ENCODE measurements at places on chromosomes 6 and 20.

DNA sequence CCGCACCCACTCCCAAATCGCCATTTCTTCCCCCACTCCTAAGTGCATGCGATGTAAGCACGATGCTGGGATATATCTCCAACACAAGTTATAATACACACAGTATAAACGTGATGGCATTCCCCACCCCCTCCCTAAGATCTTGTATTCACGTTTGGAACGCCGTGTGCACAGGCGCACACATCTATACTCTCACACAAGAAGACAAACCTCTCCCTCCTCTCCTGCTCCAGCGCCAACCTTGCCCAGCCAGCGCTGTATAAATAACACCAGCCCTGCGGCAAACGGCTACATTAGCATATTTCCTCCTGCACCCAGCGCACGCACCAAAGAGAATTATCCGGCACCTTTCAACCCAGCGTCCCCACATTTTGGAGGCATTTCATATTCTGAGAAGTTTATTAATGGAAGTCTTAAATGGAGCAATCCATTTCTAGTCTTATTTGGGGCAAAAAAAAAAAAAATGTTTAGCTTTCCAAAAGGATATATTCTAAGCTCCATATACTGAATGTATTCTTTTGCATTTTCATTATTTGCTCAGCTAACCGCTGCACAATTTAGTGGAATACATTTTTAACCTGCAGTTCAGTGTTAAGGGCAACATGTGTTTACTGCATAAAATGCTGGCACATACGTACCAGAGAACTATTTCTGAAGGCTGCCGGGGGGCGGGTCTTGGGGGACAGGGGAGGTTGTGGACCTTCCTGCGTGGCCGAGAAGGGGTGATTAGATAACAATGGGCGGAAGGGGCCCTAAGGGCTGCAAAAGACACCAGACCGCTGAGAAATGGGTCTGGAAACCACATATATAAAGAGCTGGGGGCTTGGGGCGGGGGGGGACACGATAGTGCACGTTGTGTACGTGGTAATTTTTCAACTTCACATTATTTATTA lies 1.1 kb upstream of the SLC22A23 start:
- no peak for DNase-seq

- no peak for DNase-seq
Observed at GRCh38 chr20:3671986-3672546, 8.9 kb upstream of the GFRA4 start.

DNA sequence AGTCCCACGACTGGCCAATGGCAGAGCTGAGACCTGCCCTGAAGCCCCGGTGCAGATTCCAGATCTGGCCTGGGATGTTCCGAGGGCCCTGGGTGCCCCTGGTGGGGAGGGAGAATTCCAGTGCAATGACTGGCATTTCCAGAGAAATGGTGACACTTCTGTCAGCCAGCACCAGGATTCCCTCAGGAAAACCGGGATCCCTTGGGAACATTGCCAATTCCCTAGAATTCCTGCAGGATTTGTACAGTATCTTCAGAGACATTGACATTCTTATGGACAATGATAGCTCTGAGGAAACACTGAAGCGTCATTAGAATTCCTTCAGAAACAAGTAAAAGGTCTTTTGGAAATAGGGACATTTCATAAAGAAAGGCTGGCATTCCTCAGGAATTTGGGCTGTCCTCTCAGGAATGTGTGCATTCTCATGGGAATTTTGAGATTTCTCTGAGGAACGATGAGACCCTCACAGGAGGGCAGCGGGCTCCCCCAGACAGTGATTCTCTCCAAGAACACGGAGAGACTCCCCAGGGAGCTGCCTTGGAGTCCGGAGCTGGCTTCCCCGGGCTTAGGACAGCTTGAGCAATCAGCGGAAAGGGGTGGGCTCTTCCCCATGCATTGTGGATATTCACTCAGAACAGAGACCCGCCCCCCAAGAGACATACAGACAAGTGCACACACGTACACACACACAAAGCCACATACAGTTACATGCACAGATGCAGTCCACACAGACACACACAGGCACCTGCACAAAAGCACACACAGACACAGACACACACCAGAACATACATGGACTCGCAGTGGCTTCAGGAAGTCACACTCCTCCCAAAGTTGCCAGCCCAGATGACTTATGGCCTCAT lies 35.2 kb upstream of the BPIFA2 start:
- no peak for DNase-seq

DNA sequence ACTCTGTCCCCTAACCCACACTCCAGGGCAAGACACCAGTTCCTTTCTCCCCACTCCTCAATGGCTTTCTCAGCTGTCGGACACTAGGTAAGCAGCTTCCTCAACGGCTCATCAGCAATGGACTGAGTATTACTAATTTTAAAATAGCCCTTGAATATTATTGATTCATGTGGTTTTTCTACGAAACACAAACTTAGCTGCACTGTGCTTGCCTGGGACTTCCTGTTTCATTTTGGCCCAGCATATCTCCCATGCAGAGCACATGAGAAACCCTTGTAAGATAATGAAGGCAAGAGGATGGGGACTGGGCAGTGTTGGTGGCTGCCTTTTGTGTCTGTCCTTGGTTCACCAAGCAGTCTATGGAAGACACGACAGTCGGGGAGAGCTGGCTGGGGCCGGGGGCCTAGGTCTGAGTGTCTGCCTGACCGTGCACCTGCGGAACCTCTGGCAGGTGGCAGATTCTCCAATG lies 48.9 kb downstream of the RNASET2 start:
- DNase-seq = no peak

- peak; percentile 31 for DNase-seq
Observed at GRCh38 chr6:136967876-136968752, 46.0 kb downstream of the SLC35D3 start.

DNA sequence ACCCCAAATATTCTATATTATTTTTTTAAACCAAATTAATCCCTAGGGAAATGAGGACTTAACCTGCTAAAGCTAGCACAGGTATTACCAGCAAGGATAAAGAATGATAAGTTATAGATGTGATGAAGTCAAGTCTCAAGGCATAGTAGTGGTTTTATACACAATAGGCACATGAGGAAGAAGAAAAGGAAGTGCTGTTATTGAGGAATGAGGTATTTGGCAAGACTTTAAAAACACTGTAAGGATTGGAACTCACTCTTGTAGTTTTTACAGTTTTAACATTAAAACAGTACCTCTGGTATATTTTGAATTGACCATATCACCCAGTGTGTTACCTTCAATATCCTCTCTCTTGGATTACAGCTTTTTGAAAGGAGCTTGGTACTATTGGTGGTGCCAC lies 54.6 kb downstream of the PHF3 start:
- no peak for DNase-seq

DNA sequence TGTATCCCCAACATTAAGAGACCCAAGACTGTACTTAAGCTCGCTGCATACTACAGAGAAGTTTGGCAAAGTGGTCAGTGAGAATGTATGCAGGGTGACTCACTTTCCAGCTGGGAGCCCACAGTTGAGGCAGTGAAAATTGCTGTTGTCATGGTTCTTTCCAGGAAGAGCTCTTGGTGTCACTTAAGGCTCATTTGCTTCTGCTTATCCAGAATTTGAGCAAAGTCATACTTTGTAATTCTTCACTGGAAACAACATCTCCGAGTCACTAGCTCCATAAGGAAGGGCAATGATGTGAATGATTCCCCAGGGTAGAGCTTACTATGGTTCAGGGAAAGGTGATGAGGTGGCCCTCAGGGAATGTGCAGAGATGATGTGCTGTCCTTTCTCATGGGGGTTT lies 65.4 kb upstream of the FBXL4 start:
- peak; percentile 31 for DNase-seq

DNA sequence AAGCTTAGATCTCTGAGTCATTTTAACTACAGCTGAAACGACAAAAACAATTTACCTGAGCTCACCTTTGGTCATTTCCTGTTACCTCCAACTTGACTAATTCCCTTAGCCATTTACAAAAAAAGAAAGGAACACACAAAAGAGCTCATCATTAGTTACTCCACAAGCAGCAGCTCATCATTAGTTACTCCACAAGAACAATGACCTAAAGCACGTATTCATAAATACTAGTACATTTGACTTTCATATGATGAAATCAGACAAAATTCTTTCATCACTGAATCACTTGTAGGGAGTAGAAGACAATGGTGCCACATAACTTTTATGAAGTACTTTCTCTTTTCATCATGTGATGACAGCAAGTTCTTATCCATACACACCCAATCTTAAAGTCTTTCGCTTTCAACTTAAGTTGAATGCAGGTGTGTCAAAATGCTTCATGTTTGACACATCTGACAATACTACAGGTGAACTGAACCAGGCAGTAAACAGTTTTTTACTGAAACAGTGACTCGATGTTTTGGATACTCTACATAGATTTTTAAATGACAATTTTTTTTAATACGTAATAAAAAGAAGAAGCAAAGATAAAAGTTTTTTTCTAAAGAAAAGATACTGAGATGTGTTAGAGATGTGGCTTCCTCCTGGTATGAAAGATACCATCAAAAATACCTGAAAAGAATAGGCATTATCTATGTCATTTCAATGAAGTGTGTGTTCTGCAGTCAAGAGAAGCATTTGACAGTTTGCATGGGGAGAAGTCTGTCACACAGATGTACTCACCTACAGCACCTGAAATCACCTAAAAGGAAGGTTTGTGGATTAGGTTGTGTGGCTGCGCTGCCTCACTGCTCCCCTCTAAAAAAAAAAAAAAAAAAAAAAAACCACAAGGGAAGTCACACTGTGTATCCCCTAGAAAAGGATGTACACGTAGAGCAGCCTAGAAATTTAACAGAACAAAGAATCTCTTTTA lies 109.1 kb downstream of the PRDM1 start:
- DNase-seq = peak; percentile 99

- DNase-seq = no peak
Observed at GRCh38 chr20:6115221-6115895, 7.5 kb downstream of the FERMT1 start.

- no peak for DNase-seq
Observed at GRCh38 chr20:31604567-31605030, 490 bp upstream of the ID1 start.

GRCh38 chr20:54262671-54263070 lies 54.8 kb downstream of the PFDN4 start:
- DNase-seq = no peak

- no peak for DNase-seq
Observed at GRCh38 chr20:24363031-24363430, 106.4 kb upstream of the SYNDIG1 start.

- DNase-seq = no peak
Observed at GRCh38 chr6:154463573-154464419, 46.7 kb downstream of the CNKSR3 start.

- no peak for DNase-seq
Observed at GRCh38 chr20:6626805-6627204, 140.7 kb upstream of the BMP2 start.

DNA sequence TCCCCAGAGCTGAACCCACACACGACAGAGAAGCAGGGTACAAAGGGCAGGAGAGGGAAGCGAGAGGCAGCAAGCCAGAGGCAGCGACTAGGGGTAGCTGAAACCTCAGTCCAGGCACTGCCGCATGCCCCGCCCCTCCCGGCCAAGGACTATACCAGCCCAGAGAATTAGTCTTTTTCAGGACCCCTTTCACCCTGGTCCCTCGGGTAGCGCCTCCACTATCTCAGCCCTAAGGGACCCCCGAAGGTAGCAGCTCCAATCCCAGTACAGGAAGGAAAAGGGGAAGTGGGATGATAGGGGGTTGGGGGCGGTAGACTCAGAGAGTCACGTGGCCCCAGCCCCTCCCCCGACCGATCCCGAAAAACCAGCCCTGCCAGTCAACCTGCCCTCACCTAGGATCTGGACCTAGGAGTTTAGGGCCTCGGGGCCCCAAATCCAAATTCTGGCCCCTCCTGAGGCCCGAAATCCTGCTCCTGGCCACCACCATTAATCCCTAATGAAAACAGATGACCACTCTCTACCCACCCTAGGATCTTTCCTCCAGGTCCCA lies 1.3 kb downstream of the RGL2 start:
- DNase-seq = no peak

All from epithelial cell of prostate (primary cell).